ENCODE measurements at places on chromosomes 1 and 21.

- no peak for DNase-seq
Measured at GRCh38 chr1:192159781-192160180, 1.5 kb downstream of the RGS18 start.

DNA sequence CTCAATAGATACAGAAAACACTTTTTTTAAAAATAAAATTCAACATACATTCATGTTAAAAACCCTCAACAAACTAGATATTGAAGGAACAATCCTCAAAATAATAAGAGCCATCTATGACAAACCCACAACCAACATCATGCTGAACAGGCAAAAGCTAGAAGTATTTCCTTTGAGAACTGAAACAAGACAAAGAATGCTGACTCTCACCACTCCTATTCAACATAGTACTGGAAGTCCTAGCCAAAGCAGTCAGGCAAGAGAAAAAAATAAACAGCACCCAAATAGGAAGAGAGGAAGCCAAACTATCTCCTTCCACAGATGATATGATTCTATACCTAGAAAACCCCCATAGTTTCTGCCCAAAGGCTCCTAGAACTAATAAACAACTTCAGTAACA lies 46.2 kb upstream of the IVNS1ABP start:
- no peak for DNase-seq

DNA sequence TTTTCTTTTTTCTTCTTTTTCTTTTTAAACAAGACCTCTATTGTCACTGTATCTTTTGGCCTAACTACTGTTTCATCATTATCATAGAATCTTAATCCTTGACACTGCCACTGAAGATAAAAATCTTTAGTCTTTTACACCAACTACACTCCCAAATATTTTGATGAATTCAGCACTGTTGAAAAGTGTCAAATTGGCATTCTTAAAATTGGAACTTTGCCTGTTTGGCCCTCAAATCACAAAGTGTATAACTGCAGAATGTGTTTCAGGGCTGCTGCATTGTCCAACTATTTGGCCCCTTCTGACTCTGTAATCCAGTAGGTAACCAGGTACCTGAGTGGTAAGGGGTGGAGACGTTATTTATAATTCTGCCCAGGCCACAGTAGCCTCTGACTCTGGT lies 34.3 kb downstream of the ACTN2 start:
- DNase-seq, result no peak

DNA sequence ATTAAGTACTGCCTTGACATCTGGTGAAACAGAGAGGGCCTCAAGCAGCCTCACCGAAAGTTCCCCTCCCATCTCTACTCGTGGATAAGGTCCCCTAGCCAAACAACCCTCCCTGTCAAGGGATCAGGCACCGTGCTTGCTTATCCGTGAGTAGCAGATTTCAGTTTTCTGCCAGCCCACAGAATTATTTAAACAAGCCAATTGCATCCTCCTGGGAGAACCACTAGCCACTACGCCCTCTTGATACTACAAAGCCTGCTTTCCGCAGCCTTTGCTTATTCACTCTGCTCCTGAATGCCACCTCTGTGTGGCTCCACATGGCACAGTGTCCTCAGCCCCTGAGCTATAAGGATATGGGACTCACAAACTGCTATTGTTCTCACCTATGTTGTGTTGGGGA lies 5.9 kb upstream of the TFF2 start:
- DNase-seq, result no peak

GRCh38 chr1:170594066-170594626 lies 62.2 kb downstream of the GORAB start:
- DNase-seq, result no peak

Data from DMS153 (cell line).